Stimulated activated CD8-positive, alpha-beta memory T cell treated with anti-CD3 and anti-CD28 coated beads, Interleukin-15, amount 100 ng/mL, for 1 hour (primary cell): ENCODE measurements at places on chromosomes 16 and 17.

- no peak for DNase-seq
Measured at GRCh38 chr16:5905935-5906334, 808.3 kb upstream of the EEF2KMT start.

DNA sequence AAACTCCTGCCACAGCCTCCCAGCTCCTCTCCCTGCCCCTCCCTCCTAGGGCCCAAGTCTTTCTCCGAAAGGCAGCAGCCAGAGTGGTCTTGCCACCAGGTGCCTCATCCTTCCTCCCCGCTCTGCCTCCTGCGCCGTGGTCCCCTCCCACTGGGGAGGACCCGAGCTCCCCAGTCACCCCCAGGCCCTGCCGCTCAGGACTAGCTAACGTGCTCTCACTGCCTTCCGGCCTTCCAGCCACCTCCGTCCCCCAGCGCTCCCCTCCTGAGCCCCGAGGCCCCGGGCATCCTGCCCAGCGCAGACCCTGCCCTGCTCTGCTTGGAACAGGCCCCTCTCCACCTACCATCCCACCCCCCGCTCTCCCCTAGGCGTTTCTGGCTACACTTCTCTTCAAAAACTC lies 19.4 kb upstream of the COL1A1 start:
- DNase-seq: no peak

- no peak for DNase-seq
Measured at GRCh38 chr17:16817201-16817600, 127.2 kb downstream of the CCDC144A start.

DNA sequence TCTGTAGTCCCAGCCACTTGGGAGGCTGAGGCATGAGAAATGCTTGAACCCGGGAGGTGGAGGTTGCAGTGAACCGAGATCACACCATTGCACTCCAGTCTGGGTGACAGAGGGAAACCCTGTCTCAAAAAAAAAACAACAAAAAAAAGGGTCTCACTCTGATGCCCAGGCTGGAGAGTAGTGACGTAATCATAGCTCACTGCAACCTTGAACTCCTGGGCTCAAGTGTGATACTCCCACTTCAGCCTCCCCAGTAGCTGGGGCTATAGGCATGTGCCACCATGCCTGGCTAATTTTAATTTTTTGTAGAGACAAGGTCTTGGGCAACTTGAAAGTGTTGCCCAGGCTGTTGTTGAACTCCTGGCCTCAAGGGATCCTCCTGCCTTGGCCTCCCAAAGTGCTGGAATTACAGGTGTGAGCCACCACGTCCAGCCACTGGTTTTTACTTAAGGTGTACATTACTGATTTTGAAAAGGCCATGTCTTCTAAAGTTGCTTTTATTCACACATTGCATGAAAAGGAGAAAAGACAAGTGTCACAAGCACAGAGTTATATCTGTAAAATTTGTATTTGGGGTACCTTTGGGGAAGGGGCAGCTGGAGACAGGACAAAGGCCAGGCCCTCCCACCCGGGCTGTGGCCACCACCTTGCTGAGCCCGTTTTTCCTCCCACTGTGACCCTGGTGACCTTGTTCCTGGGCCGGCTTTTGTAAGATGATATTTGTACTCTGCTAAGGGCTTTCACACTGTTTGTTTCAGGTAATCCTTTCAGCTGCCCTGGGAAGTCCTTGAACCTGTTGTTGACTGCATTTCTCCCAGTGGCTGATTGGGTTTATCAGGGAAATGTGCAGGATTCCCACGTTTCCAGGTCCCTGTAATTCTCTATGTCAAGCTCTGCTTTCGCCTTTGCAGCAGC lies 11.5 kb downstream of the GPT2 start:
- DNase-seq: no peak

GRCh38 chr17:75459246-75459589 lies 2.8 kb downstream of the TMEM94 start:
- DNase-seq: no peak

DNA sequence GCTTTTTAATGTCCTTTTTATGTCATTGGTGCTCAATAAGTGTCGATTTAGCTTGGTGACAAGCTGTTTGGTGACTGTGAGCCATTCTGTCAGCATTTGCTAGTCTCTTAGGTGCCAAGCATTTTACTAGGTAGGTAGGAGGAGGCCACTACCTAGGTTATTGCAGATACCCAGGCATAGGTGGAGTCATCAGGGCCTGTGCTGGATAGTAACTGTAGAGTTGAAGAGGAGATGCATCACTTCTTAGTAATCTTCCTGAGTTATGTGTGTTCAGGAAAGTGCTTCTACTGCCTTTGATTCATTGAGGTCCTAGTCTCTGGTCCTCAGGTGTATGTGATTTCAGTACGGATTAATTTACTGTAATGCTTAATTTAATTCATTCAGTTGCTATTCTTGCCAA lies 17.7 kb downstream of the USP10 start:
- no peak for DNase-seq

- DNase-seq: no peak
Measured at GRCh38 chr16:84543253-84543652, 38.8 kb upstream of the MEAK7 start.

DNA sequence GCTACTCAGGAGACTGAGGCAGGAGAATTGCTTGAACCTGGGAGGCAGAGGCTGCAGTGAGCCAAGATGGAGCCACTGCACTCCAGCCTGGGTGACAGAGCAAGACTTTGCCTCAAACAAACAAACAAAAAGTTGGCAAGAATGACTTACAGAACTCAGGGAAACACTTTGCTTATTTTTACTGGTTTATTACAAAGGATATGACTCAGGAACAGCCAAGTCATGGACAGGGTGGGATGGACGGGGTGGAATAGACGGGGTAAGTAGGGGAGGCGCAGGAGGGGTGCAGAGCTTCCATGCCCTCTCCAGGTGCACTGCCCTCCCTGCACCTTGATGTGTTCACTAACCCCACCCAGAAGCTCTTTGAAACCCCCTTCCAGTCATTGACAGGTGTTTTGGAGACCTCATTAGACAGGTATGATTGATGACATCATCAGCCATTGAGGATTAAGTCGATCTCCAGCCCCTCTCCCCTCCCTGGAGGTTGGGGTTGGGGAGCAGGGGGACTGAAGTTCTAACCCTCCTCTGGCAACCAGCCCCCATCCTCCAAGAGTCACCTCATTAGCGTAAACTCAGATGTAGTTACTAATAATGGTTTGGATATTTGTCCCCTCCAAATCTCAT lies 41.3 kb upstream of the ZCCHC14 start:
- no peak for DNase-seq

DNA sequence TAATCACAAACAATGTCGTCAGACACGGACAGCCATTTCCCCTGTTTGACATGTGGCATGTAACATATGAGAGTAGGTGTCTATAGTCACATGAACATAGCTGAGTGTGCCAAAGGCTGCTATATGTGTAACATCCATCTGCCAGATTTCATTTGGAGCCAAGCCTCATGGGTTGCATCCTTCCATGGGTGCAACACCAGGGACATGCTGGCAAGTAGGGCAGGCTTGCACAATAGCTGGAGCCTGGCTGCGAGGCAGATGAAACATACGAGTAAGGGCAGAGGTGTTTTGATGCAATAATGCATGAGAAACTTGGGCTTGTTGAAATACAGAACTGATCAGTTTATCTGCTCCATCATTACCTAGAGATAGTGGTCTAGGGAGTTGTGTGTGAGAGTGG lies 9.0 kb upstream of the ZNF689 start:
- no peak for DNase-seq
